ENCODE measurements at places on chromosomes 16 and 17.
A peak's percentile ranks its signal among the peaks of the same experiment; 100 is the strongest.

DNA sequence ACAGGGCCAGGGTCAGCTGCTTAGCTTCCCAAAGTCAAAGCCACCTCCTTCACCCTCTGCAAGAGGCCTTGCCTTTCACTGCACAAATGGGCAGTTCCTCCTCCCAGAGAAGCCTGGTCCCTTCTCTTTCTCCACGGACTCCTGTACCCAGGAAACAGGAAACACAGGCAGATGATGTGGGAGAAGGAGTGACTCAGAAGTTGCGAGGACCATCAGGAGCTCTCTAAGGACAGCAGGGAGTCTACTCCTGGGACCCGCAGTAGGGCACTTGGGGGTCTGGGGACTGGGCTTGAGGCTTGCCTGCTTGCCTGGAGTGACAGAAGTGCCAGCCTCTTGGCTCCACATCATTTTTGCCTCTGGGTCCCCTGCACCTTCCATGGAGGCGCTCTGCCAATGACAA, 47.4 kb upstream of the KSR1 start:
- no peak for DNase-seq

- no peak for DNase-seq
Measured at GRCh38 chr17:32927724-32928585, at the start of gene TMEM98. Gene TMEM98, plus strand, starts transcription at chr17:32928153. Its CDS starts 3,376 bp downstream, at chr17:32931529.

DNA sequence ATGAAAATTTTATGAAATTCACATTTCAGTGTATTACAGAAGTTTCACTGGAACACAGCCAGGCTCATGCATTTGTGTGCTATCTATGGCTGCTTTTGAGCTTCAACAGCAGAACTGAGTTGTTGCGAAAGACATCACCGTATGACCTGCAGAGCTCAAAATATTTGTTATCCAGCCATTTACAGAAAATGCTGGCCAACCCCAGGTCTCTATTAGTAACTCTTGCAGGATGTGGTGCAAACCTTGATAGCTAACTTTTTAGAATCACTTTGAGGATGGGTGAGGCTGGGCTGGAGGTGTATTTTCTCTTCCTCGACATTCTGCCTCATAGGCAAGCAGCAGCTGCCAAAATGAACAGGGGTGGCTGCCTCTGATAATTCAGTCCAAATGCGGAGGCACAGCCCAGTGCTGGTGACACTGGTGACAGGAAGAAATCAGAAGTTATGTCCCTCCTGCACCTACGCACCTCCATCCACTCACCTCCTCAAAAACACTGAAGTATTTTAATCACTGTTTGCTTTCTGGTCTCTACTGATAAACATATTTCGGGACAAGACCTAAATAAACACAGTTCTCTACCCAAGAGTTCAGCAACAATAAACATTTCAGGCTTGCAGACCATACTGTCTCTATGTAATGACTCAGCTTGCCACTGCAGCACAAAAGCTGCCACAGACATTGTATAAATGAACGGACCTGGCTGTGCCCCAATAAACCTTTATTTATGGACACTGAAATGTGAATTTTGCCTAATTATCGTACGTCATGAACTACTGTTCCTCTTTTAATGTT, 28.5 kb downstream of the ARHGAP17 start:
- DNase-seq: no peak

DNA sequence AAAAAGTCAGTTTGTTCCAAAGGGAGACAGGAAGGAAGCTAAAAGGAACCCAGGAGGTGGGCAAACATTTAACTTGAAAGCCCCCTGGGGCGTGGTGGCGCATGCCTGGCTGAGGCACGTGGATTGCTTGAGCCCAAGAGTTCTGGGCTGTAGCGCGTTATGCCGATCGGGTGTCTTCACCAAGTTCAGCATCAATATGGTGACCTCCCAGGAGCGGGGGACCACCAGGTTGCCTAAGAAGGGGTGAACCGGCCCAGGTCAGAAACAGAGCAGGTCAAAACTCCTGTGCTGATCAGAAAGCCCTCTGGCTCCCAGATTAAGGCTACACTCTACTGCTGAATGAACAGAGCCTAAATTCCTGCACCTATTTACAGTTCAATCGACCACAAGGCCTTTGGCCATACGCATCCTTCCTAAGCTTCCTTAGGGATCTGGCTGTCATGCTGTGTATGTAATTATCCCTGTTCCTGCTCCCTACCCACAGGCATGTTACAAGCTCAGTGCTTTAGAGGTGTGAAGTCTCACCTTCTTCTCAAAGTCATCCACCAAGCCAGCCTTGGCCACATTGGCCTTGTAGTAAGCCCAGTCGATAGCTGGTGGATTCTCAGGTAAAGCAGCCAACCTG, 5.0 kb downstream of the ATP5PD start:
- DNase-seq: no peak

- no peak for DNase-seq
Measured at GRCh38 chr17:63431939-63432804, 13.9 kb downstream of the CYB561 start.

GRCh38 chr17:3015890-3016289, 47.5 kb downstream of the OR1D5 start:
- DNase-seq: no peak

DNA sequence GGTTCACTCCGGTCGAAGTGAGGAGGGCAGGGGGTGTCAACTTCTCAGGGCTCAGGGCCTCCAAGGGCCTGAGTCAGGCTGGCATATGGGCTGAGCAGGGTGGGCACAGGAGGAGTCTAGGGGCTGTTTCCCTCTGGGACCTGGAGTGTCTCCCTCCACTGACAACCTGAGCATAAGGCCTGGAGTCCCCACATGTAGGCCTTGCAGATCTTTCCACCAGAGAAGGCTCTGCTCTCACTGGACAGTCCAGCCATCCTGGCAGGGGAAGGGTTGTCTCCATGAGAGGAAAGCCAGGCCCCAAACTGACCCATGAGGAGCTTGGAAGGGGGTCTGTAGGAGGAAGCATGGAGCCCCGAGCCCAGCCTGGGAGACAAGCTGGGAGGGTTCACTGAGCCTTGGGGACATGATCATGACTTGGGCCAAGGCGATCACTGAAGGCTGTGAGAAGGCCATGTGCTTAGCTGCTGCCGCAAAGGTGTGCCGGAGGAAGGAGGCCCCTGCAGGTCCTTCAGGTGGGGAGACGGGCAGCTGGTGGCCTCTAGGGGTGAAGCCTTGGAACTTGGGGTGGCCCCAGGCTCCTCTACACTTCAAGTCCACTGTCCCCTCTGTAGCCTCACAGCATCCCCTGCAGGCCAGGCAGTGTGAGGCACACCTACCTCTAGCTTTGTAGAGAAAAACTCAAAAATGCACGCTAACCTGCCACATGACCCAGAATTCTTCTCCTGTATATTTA, 9.9 kb downstream of the CMTM2 start:
- DNase-seq: no peak

GRCh38 chr17:35947156-35947585, 3.7 kb upstream of the LYZL6 start:
- DNase-seq: no peak

DNA sequence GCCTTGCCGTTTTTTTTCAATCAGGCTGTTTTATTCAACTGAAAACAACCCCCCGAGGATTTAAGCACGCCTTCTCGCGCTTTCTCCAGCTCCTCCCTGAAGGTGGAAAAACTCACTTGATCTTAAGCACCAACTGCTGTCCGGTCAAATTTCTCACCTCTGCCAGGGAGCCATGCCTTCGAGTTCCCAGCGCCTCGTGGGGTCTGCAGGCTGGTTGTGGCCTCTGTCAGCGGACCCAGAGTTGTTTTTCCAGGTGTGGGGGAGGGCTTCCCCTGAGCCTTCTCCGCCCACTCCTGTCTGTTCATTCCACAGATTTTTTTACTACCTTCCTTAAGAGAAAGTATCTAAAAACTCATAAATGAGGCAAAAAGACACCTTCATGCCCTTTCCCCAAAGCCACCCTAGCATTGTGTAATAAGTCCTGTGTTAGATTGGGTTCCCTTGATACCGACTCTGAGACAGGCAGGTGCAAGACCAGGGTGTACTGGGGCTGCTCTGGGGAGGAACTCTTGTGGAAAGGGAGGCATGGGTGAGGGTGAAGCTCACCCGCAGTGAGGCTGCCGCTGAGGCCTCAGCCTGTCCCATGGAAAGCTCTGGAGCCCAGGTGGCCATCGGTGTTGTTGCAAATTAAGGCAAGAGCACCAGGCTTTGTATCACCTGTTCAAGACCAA, 101.6 kb downstream of the AXIN2 start:
- DNase-seq: no peak

GRCh38 chr17:48601539-48602425, 3.0 kb downstream of the HOXB6 start:
- no peak for DNase-seq

- DNase-seq: no peak
Measured at GRCh38 chr16:75558846-75559401, 2.9 kb upstream of the TMEM231 start.

- DNase-seq: no peak
Measured at GRCh38 chr17:71283486-71283885, 837.3 kb upstream of the SOX9 start.

DNA sequence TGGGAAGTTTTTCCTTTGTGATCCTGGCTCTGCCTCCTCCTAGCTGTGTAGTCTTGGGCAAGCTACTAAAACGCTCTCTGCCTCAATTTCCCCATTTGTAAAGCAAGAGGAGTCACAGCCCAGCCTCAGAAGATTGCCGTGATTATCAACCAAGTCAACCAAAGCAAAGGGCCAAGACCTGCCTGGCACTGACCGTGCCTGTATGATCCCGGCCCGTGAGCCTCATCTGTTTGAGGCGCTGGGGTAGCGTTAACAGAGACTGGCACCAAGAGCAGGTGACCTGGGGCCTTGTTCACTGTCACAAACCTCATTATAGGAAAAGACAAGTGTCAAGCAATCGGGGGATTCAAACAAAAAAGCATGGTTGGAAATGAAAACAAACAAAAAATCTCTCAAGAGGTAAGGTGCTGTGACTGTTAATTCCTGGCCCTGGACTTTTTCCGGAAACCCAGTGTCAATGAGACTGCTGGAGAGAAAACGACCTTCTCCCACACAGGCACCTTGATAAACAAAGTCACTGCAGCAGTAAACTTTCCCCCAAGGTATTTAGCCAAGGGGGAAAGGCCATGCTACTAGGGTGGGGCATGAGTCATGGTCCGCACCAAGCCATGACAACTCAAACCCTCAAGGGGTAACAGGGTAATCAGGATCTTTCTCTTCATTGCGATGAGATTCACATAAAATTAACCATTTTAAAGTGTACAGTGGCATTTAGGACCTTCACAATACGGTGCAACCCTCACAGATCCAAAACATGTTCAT, 5.4 kb downstream of the MEAK7 start:
- DNase-seq: no peak

- no peak for DNase-seq
Measured at GRCh38 chr17:29195465-29196081, 15.4 kb upstream of the MYO18A start.

DNA sequence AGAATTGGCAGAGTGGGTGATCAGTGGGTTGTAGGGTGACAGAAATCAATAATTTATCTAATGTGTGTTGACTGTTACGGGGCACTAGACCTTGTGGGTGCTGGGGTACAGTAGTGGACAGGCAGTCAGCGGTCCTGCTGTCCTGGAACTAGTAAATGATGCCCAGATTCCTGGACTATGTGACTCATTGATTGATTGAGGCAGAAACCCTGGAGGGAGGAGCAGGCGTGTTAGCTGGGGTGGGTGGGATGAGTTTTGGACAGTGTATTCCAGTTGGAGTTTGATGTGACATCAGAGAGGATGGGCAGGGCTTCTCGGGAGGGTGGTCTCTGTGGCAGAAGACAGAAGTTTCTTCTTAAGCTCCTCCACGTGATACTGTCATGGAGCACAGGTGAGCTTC, 24.4 kb downstream of the PRMT7 start:
- DNase-seq: no peak

GRCh38 chr17:74795327-74796020, 19.3 kb upstream of the NAT9 start:
- DNase-seq: no peak

GRCh38 chr17:69047368-69048263, 13.1 kb downstream of the ABCA9 start:
- no peak for DNase-seq

DNA sequence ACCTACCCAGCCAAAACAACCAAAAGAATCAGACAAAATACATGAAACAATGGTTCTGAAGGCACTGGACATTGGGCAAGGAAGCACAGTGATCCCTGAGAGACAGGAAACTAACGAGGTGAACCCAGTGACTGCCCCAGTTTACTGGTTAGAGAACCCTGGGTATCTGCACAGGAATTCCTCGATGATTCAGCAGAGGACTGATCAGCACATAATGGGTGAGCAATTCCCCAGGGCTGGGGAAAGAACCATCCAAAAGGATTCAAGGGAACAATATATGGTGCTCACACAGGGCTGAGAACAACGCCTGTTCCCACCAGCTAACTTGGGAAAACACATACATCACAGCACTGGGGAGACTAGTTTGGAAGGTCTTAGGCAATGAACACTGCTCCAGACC, 167.2 kb downstream of the PARN start:
- no peak for DNase-seq

GRCh38 chr16:8569650-8570346, 20.5 kb downstream of the TMEM114 start:
- DNase-seq: no peak

DNA sequence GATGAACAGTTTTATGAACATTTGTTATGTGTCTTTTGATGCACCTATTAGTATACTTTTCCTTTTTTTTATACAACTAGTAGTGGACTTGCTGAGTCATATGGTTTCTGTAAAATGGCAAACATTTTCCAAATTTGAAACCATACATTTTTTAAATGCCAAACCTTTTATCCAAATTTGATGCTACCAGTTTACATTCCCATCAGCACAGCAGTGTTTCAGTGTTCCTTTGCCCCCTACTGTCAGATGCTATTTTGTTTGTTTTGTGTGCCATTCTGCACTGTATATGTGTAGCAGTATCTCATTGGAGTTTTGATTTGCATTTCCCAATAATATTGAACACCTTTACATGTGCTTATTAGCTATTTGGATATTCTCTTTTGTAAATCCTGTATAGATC, 219.4 kb downstream of the TANC2 start:
- no peak for DNase-seq

DNA sequence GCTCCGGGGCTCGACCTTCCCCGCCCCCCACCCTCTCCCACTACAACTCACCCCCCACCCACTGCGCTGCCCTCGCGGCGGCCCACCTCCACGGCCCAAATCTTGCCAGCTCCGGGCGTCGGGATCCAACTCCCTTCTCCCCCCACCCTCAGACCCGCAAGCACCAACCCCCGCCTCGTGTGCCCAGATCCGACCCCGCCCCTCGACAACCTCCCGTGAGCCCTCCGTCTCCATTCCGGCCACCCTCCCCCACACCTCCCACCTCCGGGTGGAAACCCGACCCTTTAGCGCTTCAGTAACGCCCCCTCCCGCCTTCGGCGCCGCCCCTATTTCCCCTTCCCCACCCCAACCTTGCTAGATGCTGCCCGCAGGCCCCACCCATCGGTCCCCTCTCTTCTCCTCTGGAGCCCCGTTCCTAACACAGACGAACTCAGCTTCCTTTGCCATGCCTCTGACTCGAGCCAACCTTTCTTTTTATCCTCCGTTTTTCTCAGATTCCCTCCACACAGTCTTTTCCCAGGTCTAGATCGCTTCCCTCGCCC, 717 bp downstream of the UBE2Z start:
- DNase-seq: peak; percentile 70

GRCh38 chr16:79651363-79651762, 50.8 kb upstream of the MAF start:
- DNase-seq: no peak
